Stimulated activated CD8-positive, alpha-beta memory T cell treated with anti-CD3 and anti-CD28 coated beads, Interleukin-2, amount 100 ng/mL, for 1 hour (primary cell): ENCODE measurements at places on chromosomes 5 and 9.

DNA sequence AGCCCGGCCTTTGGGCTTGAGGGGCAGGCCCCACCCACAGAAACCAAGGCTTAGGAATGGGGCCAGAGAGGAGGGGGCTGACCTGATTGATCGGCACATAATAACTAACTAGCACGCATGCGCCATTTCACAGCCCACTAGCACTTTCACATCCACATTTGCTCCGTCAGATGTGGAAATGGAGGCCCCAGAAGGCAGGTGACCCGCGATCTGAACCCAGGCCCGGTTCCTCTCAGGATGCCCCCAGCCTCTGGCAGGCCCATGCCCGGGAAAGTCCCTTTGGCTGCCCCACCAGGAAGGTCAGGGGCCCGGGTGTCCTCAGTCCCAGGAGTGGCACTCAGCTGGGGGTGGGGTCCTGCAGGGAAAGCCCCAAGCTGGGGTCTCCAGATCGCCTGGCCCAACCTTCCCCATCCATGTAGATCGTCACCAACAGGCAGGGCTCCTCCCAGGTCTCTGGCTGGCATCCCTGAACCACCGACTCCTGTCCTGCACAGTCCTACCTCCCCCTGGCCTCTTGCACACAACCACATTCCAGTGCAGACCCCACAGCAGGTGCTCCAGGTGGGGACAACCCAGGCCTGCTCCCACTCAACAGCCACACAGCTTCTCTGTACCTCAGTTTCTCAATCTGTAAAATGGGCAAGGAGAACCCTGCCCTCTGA, 46.7 kb downstream of the VAV2 start:
- no peak for DNase-seq

DNA sequence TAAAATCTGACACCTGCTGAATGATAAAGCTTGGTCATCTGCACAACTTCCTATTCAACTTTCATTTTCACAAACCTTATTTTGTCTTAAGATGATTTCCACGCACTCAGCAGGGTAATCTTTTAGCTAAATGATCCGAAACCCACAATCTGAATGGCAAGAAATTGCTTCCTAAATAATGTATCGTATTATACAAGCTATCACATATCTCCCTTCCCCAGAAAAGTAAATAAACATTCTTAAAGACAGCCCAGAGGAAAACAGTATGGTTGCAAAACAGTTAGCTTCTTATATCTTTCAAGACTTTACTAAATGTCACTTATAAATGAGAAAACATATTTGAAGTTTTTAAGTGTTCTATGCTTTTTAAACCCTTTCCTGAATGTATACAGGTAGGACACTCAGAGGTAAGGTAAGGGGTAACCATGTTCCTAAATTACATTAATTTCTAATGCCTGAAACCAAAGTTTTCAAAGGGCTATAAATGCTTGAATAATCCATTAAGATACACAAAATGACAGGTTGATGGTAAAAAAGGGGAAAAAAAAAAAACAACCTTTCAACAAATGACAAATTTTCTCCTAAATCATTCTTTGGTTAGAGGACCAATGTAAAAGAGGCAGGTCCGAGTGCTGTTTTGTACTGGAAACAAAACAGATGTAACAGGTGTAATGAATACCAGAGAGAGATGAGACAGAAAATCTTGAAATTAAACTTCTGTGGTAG, 36.3 kb downstream of the ELAVL2 start:
- DNase-seq = no peak

DNA sequence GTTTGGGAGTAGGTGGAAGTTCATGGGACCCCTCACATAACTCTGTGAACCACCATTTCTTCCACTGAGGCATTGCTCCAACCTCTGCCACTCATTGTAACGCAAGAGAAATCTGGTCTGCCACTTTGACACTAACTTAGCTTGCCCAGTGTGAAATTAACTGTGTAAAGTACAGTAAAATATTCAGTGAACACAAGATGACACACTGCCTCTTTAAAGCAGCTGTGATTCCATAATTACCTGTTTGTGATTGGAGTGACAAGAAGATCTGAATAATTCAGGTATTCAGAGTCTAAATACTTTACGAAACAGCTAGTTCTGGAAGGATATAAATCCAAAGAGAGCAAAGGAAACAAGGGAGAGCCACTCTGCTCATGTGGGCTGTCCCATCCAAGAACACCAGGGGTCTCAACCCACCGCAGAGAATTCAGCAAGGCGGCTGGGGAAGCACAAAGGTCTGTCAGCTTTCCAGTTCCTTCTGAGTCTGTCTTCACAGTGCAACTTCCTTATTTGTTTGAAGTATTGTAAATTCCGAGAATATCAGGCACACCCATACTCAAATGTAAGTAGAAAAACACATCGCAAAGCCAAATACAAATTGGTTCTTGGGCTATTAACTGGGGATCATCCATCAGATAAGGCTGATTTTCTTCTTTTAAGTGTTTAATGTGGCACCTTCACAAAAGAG, 86.9 kb downstream of the GNAQ start:
- DNase-seq = no peak

GRCh38 chr9:114266969-114267368, 55.9 kb upstream of the ORM1 start:
- DNase-seq = no peak

- no peak for DNase-seq
These were observed 446.5 kb downstream of the GABRG2 start for GRCh38 chr5:162514116-162514515.

DNA sequence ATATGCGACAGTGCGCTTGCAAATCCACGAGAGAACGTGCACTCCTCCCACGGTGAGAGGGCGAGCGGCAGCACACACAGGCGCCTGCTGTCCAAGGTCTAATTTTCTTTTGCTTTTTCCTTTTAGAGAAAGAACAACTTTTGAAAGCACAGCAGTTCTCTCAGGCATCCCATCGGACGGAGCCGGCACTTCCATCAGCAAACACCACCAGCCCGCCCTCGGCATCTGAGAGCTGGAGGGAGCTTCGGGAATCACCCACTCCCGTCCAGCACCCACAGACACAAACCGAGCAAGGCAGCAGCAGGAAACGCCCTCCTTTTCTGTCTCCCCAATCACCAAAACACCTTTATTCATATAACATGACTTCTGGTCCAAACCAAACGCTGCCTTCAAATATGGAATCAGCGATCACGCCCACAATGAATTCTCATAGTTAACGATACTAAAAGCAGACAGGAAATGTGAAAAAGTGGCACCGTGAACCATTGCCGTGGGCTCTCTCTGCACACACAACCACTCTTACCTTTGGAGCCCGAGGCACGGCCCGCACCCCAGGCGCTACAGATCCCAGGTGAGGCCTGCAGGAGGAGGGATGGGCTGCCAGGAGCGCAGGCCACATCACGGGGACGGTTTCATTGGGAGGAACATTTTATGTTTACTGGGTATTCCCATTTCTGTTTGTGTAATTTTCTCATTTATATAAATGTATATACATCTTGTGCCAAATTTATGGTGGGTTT, 14.2 kb downstream of the LPCAT1 start:
- no peak for DNase-seq

DNA sequence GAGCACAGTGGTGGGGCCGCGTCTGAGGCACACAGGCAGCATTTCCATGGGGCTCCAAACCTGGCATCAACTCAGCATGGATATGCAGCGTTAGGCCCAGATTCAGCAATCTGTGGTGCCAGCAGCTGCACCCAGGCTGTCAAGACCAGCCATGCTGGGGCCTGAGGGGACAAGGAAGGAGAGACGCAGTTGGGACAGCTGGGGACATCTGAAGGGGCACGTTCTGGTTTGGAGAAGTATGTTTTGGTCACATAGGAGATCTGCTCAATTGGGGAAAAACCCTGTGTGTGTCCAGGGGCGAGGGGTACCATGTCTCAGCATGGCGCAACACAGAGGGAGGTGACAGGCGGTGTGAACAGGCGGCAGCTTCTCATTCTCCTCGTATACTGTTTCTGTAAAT, 66.6 kb upstream of the ECM2 start:
- DNase-seq = no peak

DNA sequence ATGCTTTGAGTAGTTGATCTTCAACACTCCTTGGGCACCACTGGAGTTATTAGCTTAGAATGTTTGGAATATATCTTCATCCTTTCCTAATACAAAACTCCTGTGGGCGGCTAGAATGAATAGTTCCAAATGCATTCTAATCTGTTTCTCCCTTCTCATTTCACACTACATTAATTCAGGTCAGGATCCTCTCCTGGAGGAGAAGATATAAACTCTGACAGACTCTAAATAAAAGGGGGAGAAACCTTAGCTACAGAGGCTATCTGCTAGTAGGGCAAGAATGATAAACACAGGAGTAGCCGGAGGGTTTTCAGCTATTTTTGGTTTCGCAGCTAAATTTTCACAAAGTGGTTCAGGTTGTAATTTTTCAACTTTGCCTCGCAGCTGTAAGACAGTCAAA, 45.2 kb upstream of the FAM240B start:
- DNase-seq = no peak

- DNase-seq = no peak
These were observed 203.9 kb downstream of the C9orf50 start for GRCh38 chr9:129416821-129417539.

GRCh38 chr9:31715250-31715649, 669.2 kb upstream of the ACO1 start:
- DNase-seq = no peak

GRCh38 chr9:79757881-79758669, 186.3 kb downstream of the TLE4 start:
- no peak for DNase-seq

DNA sequence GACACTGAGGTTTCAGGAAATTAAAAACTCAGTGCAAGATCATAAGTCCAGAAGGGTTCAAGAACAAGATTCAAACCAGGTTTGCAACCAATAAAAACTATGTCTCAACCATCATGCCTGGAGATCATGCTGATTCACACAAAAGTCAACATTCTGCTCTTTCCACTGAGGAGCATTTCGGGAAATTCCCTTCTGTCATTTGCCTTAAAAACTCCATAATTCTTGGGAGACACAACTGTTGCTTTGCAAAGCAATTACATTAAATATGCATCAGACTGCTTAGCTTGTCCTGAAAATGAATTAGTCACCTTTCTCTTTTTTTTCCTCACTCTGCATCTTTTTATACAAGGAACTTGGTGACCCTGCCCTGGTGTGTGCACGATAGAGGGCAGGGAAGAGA, 275.9 kb upstream of the ZNF462 start:
- DNase-seq = no peak

DNA sequence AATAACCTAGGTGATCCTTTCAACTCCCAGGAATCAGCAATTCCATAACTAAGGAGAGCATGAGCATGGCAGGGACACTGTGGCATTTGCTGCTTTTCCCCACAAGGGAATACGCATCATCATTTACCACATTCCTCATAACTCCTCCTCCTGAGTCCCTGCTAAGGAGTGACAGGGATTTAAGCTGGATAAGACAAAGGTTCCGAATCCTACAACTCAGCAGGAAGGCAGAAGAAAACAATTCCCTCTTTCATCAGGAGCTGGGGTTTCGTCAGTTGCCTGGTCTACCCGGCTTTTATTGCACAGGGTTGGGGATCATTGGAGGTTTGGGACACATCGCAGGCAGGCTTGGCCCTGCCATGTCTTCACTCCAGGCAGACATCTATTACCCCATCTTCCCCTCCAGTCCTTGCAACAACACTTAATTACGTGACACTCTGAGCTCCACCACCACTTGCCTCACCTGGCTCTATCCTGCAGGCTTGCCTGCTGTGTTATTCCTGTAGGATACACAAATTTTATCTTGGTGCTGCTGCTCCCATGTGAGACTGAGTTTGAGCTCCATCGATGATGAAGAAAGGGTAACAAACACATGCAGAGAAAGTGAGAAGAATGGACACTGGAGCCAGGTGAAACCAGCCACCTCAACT, 563.0 kb upstream of the KLF4 start:
- no peak for DNase-seq

DNA sequence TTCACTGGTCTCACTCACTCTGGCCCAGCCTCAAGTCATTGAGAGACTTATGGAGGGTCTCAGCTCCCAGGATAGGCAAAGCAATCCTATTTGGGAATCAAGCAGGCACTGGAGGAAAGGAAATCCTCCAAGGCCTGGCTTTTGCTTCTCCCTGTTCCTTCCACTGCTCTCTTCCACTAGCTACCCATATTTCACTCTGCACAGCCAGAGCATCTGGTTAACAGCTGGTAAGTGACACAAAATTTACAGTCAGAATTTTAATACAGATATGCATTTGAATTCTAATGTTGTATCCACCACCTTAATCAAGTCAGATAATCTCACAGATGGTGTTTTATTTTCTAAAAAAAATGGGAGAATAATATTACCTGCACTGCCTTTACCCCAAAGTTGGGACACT, 868 bp upstream of the C1QTNF2 start:
- DNase-seq = no peak

DNA sequence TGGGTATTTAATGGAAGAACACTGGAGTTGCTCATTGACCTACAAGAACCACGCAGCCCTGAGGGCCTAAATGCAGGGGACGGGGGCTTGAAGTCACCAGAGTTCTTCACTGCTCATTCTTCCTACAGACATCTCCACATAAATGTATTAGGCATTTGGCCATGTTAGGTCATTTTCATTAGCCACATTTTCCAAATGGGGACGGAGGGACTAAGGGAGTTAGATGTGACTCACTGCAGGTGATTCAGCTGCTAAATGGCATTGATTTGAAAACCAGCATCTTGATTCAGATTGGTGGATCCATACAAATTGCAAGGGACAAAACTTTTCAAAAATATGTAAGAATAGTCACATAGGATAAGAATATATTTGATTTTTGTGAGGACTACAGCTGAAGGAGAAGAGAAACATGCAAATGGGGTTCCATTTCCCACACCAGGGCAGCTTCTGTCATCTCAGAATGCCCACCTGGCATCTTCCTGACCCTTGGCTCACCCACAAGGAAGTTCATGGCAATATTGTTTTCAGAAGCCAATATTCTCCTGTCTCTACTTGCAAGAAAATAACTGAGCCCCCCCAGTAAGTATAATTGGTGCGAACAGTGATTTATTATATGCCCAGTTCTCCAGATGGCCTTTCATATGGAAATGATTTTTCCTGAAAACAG, 264.8 kb downstream of the DOCK8 start:
- DNase-seq = no peak

DNA sequence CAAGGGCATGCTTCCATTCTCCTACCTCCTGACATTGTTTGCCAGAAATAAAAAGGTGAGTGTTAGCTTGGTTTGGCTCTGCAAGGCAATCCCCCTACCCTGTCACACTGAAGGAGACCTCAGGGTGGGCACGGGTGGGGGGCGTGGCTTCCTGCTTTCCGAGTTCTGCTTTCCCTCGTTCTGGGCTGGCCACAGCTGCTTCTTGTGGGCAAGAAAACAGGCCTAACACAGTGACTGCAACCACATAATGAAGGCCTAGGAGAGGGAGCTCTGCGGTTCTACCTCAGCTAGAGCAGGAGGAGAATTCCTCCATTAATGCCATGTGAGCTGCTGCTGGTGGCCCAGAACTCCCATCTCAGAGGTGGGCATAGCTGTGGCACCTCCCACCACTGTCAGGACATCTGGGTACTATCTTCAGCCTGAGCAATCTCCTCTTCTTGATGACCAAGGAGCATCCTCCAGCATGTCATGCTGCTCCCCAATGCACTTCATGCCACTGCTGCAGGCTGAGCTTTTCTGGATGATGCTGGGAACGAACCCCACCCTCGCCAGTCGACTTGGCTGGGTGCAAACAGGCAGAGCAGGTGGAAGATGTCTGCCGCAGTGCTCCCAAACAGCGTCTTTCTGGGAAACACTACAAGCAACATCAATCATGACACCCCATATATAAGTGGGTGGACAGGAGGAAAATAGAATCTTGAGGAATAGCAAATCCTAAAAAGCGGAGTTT, 139.5 kb upstream of the RAPGEF1 start:
- DNase-seq = no peak
